Putamen (tissue), 1 donor: ENCODE measurements at places on chromosomes 2 and 18.
A peak's percentile ranks its signal among the peaks of the same experiment; 100 is the strongest.

DNA sequence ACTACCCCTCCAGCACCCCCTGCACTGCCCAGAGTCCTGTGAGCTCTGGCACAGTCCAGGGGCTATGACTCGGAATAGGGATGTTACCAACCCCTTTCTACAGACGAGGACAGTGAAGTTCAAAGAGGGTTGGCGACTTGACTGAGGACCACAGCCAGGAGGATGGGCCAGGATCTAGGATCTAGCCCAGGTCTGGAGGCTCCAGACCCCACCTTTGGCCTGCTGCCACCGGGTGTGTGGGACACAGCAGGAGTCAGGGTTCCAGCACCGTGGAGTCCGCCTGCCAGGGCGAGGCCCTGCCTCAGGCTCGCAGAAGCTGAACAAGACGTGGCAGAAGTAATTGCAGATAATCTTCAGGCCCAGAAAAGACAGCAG lies 37.9 kb upstream of the GPC1 start:
- no peak for DNase-seq

DNA sequence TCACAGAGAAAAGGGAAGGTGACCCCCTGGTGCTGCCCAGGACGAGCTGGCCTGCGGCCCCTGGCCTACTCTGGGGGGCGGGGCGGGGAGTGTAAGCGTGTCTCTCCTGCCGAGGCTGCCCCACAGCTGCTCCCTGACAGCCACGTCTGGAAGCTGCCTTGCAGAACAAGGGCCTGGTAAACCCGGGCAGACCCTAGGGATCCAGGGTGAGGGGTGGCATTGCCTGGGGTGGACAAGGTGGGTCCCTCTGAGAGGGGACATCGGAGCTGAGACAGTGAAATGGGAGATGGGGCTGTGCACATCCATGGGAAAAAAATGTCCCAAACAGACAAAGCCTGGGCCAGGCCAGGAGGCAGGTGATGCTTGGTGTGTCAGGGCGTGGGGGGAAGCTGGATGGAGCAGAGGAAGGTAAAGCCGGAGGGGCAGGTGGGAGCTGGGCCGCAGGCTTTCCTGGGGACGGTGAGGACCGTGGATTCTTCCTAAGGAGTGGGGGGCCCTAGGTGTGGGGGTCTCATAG lies 66.0 kb upstream of the HDAC4 start:
- no peak for DNase-seq

GRCh38 chr2:46162329-46163097 lies 134.7 kb upstream of the EPAS1 start:
- no peak for DNase-seq

GRCh38 chr18:78046631-78047030 lies 797.0 kb downstream of the GALR1 start:
- DNase-seq, result no peak

GRCh38 chr2:164711766-164712138 lies 90.5 kb upstream of the GRB14 start:
- DNase-seq, result no peak

- peak; percentile 26 for DNase-seq
Observed at GRCh38 chr2:195898505-195899191, 170.0 kb downstream of the DNAH7 start.

GRCh38 chr2:69102041-69102593 lies 89.1 kb downstream of the ANTXR1 start:
- no peak for DNase-seq

- DNase-seq, result no peak
Observed at GRCh38 chr2:85230679-85231467, 96.9 kb downstream of the TGOLN2 start.

- no peak for DNase-seq
Observed at GRCh38 chr2:232042911-232043574, 81.5 kb downstream of the DIS3L2 start.

- no peak for DNase-seq
Observed at GRCh38 chr2:101998556-101998895, 6.8 kb downstream of the IL1R2 start.

DNA sequence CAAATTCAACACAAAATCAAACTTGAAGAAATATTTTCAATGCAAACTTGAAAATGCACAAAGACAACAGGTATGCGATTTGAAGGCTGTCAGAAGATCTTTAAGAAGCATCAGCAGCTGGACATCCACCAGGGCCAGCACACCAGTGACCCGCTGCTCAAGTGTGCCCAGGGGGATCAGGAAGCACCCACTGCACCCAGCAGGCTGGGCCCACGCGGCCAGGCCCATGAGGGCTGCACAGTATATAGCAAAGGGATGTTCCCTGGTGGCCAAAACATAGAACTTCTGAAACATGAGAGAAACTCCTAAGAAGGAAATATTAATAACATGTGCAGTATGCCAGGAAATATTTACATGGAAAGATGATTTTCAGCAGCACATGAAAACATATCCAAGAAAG lies 25.0 kb downstream of the WDFY1 start:
- no peak for DNase-seq

DNA sequence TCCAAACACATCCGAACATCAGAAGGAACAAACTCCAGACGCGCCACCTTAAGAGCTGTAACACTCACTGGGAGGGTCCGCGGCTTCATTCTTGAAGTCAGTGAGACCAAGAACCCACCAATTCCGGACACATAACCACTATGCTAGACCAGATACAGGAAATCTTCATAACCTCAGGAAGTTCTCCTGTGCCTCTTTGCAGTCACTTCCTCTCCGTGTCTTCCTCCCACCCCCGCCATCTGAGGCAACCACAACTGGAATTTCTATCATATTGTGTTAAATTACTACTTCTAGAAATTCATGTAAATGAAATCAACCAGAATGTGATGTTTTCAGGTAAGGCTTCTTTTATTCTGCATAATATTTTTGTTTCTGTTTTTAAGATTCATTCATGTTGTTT lies 631.0 kb upstream of the NXPH2 start:
- no peak for DNase-seq

- no peak for DNase-seq
Observed at GRCh38 chr18:74496508-74497323, 553 bp downstream of the CNDP2 start.

GRCh38 chr2:216478151-216478550 lies 20.5 kb upstream of the RPL37A start:
- DNase-seq, result peak; percentile 77

DNA sequence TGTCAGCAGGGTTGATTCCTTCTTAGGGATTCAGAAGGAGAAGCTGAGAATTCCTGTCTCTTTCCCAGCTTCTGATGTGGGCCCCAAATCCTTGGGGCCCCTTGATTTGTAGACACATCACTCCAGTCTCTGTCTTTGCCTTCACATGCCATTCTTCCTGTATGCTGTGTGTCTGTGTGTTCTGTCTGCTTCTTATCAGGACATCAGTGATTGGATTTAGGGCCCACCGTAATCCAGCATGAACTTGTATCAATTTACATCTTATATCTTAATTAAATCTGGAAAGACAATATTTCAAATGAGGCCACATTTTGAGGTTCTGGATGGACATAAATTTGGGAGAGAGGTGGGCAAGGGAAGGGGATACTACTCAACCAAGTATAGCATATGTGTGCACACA lies 9.7 kb downstream of the NEUROD1 start:
- no peak for DNase-seq

DNA sequence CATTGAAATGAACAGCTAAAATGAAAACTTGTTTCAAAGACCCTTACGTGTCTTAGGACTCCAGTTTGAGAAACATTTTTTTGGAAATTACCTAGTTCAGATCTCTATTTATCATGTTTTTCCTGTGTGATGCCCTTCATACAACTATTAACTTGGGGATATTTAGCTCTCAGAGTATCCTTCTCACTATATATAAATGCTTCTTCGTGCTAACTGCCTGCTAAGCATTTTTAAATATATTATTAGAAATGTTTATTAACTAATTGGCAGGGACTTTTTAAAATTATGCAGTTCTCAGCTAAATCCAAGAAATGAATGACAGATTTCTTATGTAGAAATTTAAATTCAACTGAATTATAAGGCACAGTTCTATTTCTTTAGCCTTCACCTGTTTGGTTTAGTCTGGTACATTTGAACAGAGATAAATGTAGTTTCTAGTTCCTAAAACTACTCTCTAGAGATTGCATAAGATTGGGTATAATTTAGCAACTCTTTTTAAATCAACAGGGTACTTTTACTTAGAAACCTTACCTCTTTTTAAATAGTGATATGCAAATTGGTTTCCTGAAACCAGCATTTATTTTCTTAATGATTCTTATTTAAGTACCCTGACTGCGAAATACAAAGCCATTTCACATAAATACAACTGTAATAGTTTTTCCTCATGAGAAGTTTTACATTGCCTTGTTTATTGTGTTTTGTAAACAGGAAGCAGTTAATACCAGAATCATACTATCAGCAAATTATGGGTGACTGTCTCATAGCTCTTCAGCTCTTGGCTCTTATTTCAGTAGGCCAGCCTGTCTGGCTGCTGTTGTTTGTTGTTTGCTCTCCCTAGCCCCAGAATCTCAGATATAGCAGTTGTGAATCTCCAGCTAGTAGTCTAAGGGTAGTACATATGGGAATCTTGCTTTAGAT lies 140.7 kb downstream of the PTRHD1 start:
- DNase-seq, result no peak

GRCh38 chr2:155574941-155575340 lies 757.6 kb downstream of the NR4A2 start:
- DNase-seq, result no peak

DNA sequence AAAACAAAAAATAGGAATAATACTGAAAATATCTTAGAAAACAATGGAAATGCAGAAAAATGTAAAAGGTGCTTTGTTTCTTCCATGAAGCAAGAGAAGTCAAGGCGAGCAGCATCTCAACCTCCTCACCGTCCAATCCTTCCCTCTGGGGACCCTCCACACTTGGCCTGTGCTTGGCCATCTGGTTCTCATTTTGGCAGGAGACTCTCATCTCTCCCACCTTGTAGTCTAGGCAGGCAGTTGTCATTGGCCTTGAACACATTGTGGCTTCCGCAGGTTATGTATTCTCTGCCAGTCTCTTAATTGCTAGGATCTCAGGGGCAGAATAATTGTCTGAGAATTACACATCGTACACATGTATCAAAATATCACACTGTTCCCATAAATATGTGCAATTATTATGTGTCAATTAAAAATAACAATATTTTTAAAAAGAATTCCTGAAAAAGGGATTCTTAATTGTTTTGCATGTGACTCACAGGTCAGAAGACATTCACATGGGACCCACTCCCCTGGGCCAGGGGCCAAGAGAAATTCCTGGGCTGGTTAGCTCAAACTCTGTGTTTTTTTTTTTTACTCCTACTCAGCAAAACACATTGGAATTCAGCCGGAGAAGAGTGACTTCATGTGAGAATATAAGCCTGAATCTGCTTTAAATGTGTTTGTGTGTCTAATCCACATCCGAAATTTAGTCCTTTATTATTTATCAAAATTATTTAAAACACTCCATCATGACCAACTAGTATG lies 14.0 kb upstream of the ANKRD62 start:
- no peak for DNase-seq

- DNase-seq, result no peak
Observed at GRCh38 chr2:122070241-122070731, 314.8 kb downstream of the TSN start.

DNA sequence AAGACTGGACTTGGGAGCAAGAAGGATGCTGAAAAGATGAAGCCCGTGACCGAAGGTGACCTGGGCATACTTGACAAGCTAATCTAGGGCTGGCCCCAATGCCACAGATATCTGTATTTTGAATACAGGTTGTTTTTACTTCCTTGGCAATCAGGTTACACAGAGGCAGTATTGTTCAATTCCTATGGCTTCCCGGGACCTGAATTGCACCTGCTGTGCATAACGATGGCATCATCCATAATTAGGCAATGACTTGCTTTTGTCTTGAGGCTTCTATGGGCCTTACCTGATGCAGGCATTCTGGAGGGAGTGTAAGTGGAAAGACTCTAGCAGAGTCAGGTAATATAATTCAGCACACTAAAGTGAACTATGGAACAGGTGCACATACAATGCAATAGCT lies 60.6 kb upstream of the CUL3 start:
- DNase-seq, result no peak

DNA sequence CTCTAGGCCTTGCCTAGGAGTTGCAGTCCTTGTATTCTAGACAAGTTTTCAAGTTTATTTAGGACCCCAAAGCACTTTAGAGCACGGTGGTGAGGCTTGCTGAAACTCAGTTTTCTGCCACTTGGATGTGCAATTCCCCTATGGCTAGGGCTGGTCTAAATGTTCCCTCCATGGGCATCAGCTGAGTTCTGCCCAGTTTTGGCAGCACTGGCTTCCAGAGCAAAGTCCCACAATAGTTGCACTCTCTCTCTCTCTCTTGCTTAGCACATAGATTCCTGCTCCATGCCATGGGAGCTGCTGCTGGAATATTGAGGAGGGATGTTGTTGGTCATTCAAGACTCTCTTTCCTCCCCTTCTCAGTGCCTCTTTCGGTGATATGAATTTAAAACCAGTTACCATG lies 760.2 kb upstream of the SLC39A10 start:
- no peak for DNase-seq

DNA sequence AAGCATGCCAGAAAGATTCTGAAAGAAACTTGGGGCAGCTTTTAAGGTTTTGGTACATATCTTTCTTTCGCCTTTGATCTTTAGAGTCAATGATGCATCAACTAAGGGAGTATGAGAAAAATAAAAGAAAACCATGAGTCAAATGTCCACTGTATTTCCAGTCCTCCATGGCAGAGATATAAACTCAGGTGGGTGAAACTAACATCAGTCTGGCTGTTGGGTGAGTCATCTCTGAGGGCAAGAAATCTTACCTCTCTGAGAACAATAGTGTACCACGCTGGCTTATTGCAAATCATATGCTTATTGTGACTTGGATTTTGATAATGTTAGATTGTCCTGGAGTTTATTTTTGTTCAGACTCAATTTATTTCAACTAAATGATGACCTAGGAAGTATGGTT lies 521.0 kb downstream of the PLCL1 start:
- no peak for DNase-seq

- DNase-seq, result no peak
Observed at GRCh38 chr2:20560891-20561636, 89.8 kb downstream of the HS1BP3 start.

GRCh38 chr2:212156088-212156487 lies 382.5 kb downstream of the ERBB4 start:
- DNase-seq, result peak; percentile 9

- DNase-seq, result no peak
Observed at GRCh38 chr2:30643674-30644073, 163.6 kb downstream of the CAPN13 start.

- DNase-seq, result no peak
Observed at GRCh38 chr2:39121523-39122063, 742 bp upstream of the SOS1 start.

- no peak for DNase-seq
Observed at GRCh38 chr2:178441426-178441825, 9.5 kb downstream of the PRKRA start.

- DNase-seq, result no peak
Observed at GRCh38 chr2:118423776-118424175, 335.5 kb downstream of the INSIG2 start.

GRCh38 chr2:203238704-203239526 lies at the start of gene CYP20A1:
Gene CYP20A1 (plus strand): TSS chr2:203239018. CDS start chr2:203239063, 45 bp downstream.
- DNase-seq, result peak; percentile 95
